ENCODE measurements at places on chromosomes 7 and 10. TPM values are rescaled to one million over a fixed set of nuclear protein-coding genes. Genes with fewer than 3 reads are reported as not detected.

OR6V1 gene
- not detected for total RNA-seq

SPDYE11 gene
- not detected for total RNA-seq

ZKSCAN5 gene
- 3.2 TPM for total RNA-seq

KEL gene
- total RNA-seq = 1.5 TPM

PAPOLB gene
- not detected for total RNA-seq

BMPER gene
- total RNA-seq = not detected

CPN1 gene
- not detected for total RNA-seq

SPAM1 gene
- total RNA-seq = not detected

SLC13A4 gene
- not detected for total RNA-seq

CCDC136 gene
- 27.2 TPM for total RNA-seq

HABP2 gene
- total RNA-seq = not detected

NOS3 gene
- 6.2 TPM for total RNA-seq

ELFN1 gene
- total RNA-seq = 0.43 TPM

ANKRD7 gene
- not detected for total RNA-seq

RADIL gene
- 3.0 TPM for total RNA-seq

MNX1 gene
- 80.2 TPM for total RNA-seq

HECW1 gene
- 1.3 TPM for total RNA-seq

NPC1L1 gene
- 1.6 TPM for total RNA-seq

AKR1C2 gene
- 30.4 TPM for total RNA-seq

PKD2L1 gene
- total RNA-seq = 0.89 TPM

C10orf143 gene
- total RNA-seq = 1.5 TPM

MSMB gene
- 41.6 TPM for total RNA-seq

DYDC2 gene
- total RNA-seq = not detected

A1CF gene
- 1.3 TPM for total RNA-seq

NANOS1 gene
- total RNA-seq = 1.7 TPM

ADRB1 gene
- total RNA-seq = 0.87 TPM

IQUB gene
- 0.55 TPM for total RNA-seq

ENKUR gene
- total RNA-seq = not detected

EPHB6 gene
- 7.5 TPM for total RNA-seq

PRKCQ gene
- total RNA-seq = 0.58 TPM

PALD1 gene
- total RNA-seq = 4.3 TPM

ANK3 gene
- 47.7 TPM for total RNA-seq

AKR1B15 gene
- not detected for total RNA-seq

PYROXD2 gene
- total RNA-seq = 13.2 TPM

KDM7A gene
- total RNA-seq = 30.1 TPM

TPK1 gene
- 5.8 TPM for total RNA-seq

TCF7L2 gene
- 89.9 TPM for total RNA-seq

CAMK1D gene
- total RNA-seq = 26.9 TPM

STEAP1 gene
- 4.6 TPM for total RNA-seq

ANKRD22 gene
- 13.8 TPM for total RNA-seq

MMP21 gene
- 0.45 TPM for total RNA-seq

RAMP3 gene
- total RNA-seq = 5.8 TPM

LLCFC1 gene
- not detected for total RNA-seq

MKX gene
- total RNA-seq = 24.1 TPM

NEURL1 gene
- total RNA-seq = 1.2 TPM

WDFY4 gene
- 7.6 TPM for total RNA-seq

STEAP2 gene
- total RNA-seq = 18.5 TPM

MRLN gene
- total RNA-seq = not detected

FRMPD2 gene
- total RNA-seq = under 0.01 TPM

SUN3 gene
- not detected for total RNA-seq

CCDC3 gene
- 4.8 TPM for total RNA-seq

CYTH3 gene
- total RNA-seq = 33.8 TPM

LRRC18 gene
- total RNA-seq = not detected

AKR1D1 gene
- not detected for total RNA-seq

GPRIN2 gene
- 15.2 TPM for total RNA-seq

LDB3 gene
- total RNA-seq = 0.29 TPM
